Neural crest cell (in vitro differentiated cells): ENCODE measurements at places on chromosomes 1 and 21. TPM values are rescaled to one million over a fixed set of nuclear protein-coding genes. Genes with fewer than 3 reads are reported as not detected.

DNA sequence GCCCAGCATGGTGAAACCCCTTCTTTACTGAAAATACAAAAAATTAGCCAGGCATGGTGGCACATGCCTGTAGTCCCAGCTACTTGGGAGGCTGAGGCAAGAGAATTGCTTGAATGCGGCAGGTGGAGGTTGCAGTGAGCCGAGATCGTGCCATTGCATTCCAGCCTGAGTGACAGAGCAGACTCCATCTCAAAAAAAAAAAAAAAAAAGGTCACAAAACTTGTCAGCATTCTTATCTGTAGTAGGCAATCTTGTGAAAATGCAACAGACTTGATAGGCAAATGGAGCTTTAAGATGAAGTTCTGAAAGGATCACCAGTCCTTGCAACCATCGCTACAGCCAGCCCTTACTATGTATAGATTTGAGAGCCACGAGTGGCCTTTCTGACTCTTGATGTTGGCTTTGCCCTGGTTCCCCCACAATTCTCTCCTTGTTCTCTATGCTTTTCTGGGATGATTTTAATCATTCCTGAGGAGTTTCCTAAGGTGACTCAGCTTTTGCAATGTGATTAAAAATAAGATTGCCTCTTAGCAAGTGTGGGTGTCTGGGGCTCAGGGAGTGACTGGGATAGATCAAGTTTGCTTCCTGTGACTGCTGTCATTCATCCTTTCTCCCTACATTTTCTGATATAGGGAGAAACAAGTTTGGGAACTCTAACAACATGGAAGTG, 7.1 kb upstream of the MAP1LC3C start:
- no peak for DNase-seq

DNA sequence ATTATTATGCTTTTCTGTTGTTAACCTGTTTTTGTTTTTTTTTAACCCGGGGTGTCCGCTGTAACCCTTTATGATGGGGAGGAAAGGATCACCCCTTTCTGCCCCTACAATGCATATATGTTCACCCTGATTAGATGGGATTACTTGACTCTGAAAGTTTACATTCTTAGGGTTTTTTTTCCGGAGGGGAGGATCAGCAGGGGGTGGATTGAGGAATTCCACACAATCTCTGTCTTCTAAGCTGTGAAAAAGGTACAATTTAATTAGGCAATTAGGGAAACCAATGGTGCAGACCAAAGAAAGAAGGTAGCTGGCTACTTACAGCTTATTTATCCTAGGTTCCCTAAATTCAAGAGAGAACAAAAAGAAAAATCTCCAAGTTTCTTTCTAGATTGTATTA, 58.3 kb downstream of the EDEM3 start:
- no peak for DNase-seq

- peak; percentile 83 for DNase-seq
Measured at GRCh38 chr1:93846206-93846991, 32.6 kb downstream of the DNTTIP2 start.

- no peak for DNase-seq
Measured at GRCh38 chr1:118188411-118188810, 3.4 kb upstream of the SPAG17 start.

- DNase-seq: no peak
Measured at GRCh38 chr1:113677250-113678158, 81.8 kb downstream of the PHTF1 start.

HSD17B7 gene
- total RNA-seq: 60.1 and 62.7 TPM in 2 replicates

DNA sequence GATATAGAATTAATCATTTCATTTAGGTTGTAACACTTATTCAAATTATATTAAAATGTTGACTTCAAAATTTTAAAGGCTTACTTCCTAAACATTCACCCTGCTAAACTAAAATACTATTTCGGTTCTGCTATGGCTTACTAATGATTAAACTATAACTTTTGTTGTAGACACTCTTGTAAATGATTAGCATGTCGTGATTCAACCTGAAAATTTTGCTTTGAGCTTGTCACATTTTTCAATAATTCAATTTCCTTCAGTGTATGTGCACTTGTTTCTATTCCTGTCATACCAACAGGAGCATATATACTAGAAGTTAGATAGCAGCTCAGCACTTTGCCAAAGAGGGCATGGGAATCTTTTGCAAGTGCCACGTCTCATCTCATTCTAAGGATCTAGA, 1018.8 kb downstream of the AMY1C start:
- DNase-seq: no peak

DNA sequence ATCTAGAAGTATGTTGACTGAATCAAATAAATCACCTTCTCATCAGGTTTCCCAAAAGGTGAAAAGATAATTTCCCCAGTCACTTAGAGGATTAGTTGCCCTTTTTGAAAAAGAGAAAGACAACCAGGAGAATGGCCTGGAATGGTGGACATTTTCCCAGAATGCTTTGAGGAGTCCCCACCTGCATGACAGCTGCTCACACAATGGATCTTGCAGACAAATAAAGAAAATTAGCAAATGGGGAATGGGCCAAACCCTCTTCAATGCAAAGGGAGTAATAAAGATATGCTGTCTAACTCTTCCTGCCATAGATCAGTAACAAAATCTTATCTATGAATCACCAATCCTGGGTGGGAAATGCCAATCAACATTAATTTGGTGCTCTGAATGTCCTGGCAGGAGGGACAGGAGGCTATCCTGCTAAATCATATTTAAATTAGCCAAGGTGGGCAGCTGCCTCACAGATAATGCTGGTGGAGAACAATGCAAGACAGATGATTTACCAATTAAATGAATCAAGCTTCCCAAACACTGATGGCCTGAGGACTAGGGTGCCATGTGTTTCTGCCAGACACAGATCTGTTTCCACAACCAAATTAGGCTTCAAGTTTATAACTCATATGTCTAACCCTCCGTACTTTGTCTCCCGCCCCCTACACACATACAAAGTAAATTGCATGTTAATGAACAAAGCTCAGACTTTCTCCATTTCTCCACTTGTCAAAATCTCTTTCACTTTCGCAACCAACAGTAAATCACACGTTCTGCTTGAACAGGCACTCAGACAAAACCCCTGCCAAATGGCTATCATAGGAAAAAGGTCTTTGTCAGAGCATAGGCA, 488.0 kb upstream of the PLXNA2 start:
- no peak for DNase-seq

SLC35D1 gene
- total RNA-seq: 11.8 and 12.3 TPM in 2 replicates

TRABD2B gene
- total RNA-seq: 0.41 and 0.49 TPM in 2 replicates

DNA sequence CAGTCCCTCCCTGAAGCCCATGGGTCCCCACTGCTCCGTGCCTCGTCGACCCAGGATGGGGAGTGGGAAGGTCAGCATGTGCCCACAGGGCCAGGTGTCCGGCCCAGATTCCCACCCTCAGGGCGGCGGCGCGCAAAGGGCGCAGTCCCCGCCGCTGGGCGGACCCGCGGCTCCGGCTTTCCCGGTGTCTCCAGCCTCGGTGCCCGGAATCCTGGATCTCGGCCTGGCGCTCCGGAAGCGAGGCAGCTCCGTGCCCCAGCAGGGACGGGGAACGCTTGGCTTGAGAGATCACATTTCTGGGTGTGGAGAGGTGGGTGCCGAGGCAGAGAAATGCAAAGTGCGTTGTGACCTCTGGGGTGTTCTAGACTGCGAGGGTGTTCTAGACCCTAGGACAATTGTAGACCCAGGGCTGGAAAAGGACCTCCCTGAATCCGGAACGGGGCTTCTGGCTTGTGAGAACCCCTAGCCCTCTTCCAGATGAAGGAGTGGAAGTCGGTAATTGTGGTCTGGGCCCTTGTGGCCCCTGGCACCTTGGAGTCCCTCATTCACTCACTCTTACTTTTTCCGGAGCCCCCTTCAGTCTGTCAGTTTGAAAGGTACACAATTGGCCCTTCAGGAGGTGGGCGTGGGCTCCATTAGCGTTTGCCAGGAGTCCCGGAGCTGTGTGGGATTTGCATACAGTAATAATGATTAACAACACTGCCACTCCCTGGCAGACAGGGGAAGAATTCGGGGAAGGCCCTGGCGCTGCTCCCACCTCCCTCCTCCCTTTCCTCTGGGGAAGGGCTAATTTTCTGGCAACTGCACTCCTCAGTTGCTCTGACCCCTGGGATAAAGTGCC, 1.6 kb upstream of the KCND3 start:
- peak; percentile 16 for DNase-seq

GRCh38 chr1:43835082-43836021, 98.2 kb upstream of the ARTN start:
- no peak for DNase-seq

DNA sequence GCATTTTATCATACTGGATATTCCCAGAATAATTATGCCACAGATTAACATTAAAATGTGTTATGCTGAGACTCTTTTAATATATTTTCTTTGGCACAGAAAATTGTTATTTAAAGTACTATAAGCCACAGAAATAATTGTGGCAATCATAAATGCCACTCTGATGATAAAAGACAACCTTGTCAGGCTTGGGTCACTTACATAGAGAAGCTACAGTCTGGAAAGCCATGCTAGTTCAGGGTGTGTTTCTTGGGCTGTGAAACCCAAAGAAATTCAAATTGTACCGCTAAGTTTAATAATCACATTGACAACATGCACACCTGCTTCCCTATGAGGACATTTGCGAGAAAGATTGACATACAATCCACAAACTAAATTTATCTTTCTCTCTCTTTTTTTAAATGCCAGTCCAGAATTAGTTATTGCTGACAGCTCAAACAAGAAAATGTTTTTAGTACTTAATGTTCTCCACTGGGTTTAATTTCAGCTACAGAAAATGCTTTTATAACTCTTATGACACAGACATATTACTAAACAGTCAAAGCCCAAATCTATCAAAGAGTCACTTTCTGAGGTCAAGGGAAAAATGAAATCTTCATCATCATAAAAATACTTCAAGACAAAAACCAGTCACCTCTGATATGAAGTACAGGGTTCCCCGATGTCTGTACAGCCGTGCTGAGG, 38.7 kb downstream of the TTC13 start:
- DNase-seq: no peak

DNA sequence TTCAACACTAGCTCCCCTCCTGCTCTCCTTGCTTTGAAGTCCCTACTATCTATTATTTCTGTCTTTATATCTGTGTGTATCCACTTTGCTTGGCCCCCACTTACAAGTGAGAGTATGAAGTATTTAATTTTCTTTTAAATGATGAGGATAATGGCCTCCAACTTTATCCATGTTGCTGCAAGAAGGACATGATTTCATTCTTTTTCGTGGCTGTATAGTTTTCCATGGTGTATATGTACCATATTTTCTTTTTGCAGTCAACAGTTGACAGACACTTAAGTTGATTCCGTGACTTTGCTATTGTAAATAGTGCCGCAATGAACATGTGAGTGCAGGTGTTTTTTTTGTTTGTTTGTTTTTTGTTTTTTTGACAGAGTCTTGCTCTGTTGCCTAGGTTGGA, 365.6 kb downstream of the ZP4 start:
- no peak for DNase-seq

- no peak for DNase-seq
Measured at GRCh38 chr21:45768011-45768739, 124.7 kb downstream of the PCBP3 start.

FMO4 gene
- 0.77 and 0.86 TPM in 2 replicates for total RNA-seq

DNA sequence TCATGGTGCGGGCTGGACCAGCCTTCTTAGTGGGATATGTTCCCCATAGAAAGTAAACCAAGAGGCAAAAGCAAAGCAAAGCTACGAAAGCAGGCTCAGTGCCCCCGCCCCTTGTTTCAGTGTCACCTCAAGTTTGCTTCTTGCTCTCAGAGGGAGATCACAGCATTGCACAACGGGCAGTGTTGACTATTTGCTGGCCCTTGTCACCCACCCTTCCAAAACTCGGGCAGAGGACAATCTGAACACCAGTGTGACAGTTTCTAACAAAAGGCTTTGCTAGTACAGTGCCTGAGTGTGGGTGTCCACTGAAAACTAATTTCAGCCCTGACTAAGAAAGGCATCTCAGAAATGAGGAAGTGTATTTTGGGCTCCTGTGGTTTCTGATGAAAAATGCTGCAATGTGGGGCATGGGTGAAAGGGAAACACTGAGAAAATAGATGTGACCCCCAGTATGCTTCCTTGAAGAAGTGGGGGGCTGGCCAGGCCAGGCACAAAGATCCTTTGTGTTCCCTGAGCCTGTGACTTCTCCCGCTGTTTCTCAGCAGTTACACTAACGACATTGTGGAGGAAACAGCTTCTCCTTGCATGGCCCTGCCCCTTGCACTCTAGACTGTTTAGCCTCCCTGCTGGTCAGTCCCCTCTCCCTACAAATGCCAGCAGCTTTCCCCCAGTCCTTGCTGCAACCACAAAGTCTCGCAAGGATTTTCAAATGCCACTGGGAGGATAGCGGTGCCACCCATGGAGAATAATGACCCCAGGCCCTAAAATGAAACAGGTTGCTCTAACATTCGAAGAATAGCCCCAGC, 33.3 kb upstream of the KCNE1 start:
- DNase-seq: peak; percentile 41

DNA sequence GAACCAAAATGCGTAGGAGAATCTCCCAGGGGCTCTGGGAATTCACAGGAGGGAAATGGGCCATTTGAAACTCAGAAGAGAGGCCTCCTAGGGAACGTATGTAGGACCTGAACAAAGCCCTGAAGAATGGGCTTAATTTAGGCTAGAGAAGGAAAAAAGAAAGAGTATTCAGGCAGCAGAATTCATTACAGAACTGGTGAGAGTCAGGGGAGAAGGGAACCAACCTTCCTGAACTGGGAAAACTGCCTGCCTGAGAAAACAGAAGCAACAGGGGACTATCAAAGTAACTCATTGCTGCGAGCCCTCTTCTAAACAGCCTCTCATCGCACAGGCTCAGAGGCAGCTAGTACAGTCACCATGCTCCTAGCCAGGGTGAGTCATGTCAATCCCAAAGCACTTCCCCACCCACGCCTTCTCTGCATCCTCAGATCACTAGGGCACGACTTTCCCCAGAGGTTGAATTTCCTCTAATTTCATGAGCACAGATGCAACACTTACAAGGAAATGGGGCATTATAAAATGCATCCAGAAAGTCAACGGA, 98.1 kb downstream of the ADSS2 start:
- no peak for DNase-seq

DCST2 gene
- 1.3 and 3.4 TPM in 2 replicates for total RNA-seq

GRCh38 chr1:159826441-159827101, at the start of gene SLAMF8:
TSS of gene SLAMF8 (plus strand) at chr1:159826873. CDS start at chr1:159826899, 26 bp downstream.
- DNase-seq: no peak
